Stimulated activated CD8-positive, alpha-beta memory T cell treated with anti-CD3 and anti-CD28 coated beads, Interleukin-2, amount 100 ng/mL, for 1 hour (primary cell): ENCODE measurements at places on chromosomes 4 and X.

GRCh38 chr4:808860-809570 is 16.9 kb downstream of the CPLX1 start:
- no peak for DNase-seq

DNA sequence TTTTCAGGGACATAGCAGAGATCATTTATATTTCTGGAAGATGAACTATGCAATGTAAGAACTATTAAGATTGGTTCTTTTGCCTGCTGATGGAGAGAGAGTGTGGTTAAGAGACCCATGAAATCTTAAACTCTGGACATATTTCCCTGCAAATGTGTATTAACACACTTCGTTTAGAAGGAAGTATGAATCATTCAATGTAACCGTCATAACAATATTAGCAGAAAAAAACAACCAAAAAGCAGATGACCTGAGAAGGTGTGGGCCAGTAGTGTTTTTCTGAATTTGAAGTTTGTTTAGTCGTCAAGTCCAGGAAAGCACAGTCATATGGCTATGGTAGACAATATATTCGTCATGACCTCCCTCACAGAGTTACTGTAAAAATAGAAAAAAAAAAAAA is 2.5 kb upstream of the TMPRSS11D start:
- DNase-seq, result no peak

DNA sequence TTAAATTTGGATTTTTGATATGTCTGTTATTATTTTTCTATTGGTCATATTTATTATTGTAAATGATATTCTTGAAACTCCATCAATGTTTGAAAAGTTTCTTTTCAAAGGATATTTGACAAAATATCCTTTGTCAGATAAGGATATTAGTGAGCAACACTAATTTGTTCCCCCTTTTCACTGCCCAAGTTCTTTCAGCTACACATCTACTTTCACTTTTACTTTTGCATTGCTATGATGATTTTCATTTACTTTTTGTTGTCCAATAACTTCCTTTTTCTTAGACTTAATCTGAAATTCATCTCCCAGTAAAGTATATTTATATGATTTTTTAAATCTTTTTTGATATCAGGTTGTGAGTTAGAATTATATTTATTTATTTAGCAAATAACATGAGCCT is 542.3 kb upstream of the ADGRL3 start:
- no peak for DNase-seq

DNA sequence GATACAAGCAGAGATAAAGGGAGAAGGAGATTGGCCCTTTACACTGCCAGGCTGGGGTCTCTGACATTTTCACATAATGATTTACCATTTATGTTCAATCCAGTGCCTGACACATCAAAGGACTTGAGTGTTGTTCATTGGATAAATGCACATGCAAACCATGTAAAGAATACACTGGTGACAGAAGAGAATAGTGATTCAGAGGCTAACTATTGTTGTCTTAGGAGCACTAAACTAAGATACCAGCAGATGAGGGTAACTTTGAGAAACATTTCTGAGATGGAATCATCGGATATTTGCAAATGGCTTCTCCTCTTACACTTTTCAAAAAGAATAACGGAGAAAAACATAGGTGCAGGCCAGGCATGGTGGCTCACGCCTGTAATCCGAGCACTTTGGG is 67.3 kb upstream of the HHIP start:
- DNase-seq, result no peak

DNA sequence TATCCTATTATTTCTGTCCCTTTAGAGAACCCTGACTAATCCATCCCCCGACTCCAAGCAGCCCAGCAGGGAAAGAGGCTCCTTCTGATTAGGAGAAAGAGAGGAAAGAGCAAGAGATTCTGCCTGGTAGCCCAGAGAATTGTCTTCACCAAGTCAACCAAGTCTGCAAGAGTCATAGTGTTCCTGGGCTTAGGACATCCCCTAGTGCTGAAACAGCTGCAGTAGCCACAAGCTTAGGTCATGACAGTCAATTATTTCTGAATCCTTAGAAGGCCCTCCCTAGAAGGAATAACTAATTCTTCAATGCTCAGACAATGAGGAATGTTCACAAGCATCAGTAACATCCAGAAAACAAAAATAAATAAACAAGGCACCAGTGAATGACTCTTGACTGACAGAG is 480.3 kb upstream of the GRIA3 start:
- no peak for DNase-seq
